ENCODE measurements at places on chromosomes 16 and 17.

DNA sequence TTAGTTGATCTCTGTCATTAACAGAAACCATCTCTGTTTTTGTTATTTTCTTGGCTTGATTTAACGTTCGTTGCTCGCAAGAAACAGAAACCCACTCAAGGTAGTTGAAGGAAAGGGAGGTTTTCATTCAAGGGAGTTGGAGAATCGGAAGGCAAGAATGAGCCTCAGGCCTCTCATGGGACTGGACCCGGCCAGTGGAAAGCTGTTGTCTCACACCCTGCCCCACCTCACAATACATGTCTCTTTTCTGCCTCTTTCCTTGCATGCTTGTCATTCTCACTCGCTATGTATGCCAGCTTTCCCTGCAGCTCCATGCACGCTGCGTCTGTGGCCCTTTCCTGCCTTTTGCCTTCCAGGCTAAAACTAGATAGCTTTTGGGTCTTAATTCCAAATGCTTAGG lies 18.3 kb downstream of the DCAF7 start:
- no peak for DNase-seq

DNA sequence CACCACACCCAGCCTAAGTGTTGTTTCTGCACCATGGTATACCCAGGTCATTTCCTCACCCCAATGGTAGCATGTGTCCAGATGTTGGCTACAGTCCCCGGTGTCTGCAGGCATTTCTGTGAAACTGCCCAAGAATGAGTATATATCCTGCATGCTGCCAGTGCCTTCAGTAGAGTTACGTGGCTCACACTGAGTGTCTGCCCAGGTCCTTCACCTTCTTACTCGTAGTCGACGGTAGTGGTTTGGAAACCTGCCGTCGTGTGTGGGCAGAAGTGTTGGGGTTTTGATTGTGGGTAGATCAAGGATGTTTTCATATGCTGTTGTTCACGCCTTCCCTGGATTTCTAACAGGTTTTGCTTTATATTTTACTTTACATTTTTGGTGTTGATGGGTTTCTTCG lies 16.8 kb downstream of the TCF25 start:
- DNase-seq: no peak

GRCh38 chr16:23148513-23149266 lies 562 bp downstream of the USP31 start:
- DNase-seq: peak; percentile 16

- no peak for DNase-seq
Measured at GRCh38 chr16:74309789-74310781, 13.5 kb downstream of the PSMD7 start.

GRCh38 chr16:9115277-9115676 lies 23.8 kb downstream of the HAPSTR1 start:
- no peak for DNase-seq

- no peak for DNase-seq
Measured at GRCh38 chr16:65123396-65124211, 1.7 kb upstream of the CDH11 start.

DNA sequence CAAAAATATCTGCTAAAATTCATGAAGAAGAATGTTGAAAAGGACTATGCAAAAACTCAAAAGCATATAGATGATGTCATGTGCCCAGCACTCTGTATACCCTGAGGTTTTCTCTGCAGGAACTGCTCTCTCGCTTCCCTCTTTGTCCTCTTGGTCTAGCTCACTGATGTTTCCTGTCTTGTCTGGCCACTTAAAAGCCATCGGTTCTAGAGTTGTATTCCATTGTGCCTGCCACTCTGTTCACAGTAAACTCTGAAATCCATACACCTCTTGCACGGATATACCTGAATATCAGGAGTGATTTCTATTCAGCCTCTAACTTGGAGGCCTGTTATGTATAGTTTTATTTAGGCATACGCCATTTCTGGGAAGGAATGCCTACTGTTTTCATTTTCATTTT lies 101.0 kb upstream of the CNTNAP4 start:
- no peak for DNase-seq

DNA sequence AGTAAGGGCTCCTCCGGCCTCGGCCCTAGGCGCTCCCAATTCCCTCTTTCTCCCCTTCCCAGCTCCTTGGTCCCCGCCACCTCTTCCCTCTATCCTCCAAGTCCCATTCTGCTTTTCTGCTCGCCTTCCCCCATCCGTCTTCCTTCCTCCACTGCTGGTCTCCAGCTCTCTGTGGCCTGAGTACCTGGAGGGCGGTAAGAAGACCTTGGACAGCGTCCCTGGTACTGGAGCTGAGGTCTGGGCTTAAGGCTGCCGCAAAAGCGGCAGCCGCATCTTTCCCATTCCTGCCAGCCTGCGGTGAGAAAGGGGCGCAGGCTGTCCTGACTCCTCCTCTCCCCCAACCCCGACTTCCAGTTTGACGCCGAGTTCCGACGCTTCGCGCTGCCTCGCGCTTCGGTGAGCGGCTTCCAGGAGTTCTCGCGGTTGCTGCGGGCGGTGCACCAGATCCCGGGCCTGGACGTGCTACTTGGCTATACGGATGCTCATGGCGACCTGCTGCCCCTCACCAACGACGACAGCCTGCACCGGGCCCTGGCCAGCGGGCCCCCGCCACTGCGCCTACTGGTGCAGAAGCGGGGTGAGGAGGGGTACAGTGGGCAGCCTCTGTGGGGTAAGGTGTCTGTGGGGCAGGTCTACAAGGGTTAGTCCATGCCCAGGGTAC lies 471 bp downstream of the PARD6A start:
- DNase-seq: no peak

GRCh38 chr17:3946711-3947235 lies 17.5 kb downstream of the ATP2A3 start:
- no peak for DNase-seq

DNA sequence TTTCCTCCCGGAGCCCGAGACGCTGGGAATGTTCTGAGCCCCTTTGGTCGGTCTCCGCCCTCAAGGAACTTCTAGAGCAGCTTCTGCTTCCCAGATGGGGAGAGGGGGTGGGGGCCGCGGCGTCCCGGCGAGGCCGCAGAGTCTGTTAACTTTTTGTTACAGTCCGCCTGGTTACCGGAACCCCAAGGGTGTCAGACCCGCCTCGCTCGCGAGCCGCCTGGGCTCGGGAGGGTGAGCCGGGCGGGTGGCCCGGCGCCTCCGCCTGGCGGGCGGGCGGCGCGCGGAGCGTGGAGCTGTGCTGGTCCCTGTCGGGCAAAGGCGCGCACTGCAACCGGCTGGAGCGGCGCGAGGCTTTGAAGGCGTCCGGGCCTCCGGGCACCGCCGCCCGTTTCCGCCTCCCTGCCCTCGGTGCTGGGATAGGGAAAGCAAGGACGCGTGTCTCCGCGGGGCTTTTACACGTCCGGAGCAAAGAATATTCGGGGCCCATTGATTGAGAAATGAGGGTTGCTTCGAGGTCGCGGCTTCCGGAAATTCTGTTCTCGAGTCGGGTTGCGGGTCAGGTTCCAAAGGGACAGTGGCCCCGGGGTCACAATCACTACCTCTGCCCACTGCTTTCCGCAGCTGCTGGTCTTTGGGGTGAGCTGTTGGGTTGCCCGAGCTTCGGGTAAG lies 1.7 kb downstream of the HS3ST3B1 start:
- peak; percentile 66 for DNase-seq

GRCh38 chr17:27495460-27495859 lies 39.2 kb downstream of the KSR1 start:
- DNase-seq: no peak

DNA sequence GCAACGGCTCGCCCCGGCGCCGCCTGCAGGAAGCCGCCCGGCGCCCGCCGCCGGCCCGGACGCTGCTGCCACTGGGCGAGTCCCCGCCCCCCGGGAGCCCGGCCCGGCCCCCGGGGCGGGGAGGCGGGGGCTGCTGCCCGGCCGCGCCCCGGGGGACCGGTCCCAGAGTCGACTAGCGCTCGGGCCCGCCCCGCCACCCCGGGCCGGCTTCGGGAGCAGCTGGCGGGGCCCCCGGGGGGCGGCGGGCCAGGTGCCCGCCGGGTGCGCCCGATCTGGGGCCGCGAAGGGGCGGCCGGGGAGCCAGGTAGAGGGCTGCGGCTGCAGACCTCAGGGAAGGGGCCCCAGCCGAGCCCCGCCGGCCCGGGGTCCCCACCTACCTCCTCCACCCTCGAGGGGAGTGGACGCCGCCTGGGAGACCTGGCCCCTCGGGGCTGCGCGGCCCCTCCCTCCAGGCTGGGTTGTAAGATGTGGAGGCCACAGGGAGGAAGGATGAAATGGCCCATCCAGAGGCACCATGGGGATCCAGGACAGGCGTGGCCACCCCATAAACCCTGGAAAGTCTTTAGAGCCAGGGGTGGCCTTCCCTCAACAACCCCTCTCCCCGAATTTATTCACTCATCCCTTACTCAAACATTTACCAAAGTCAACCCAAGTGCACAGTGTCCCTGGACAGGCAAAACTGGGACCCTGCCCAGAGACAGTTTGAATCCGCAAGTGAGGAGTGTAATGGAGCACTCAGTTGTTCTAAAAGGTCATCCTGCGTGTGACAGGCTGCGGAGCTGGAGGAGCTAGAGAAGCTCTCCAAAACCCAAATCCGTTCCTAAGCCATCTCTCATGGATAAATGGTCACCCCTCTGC lies at the start of gene CDYL2:
TSS of gene CDYL2 (minus strand) at position 73 of the 858 bp plus-strand sequence. CDS start 425 bp downstream, outside the sequence.
- no peak for DNase-seq

DNA sequence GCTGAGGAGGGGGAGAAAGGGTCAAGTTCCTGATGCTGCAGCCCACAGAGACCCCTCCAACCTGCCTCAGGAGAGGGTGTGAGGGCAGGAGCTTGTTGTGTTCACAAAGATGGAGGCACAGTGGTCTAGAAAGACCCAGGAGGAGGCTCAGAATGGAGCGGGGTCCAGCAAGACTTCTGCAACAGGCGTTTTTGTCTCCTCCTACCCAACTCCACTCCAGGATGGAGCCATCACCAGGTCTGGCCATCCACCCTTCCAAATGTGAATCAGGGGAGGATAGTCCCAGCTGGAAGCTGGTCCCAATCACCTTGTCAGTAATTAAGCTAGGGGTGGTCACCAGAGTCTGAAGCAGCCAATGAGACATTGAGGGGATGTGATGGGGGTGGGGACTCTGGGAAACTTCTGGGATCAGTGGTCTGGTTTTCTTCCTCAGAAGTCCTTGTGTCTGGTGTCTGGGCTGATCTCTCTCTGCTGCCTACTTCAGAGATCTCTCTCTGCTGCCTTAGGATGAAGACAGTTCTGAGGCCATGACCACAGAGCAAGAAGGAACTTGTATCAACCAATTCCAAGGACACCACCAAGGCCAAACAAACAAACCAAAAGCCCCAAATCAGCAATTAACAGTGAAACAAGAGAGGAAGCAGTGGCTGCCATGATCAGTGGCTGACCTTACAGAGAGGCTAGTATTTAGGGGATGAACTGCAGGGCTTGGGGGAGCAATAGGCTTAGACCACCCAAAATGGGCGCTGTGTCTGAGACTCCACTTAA lies 14.5 kb downstream of the CD300LB start:
- DNase-seq: no peak

- DNase-seq: no peak
Measured at GRCh38 chr17:38867179-38867967, 2.5 kb upstream of the LASP1 start.

DNA sequence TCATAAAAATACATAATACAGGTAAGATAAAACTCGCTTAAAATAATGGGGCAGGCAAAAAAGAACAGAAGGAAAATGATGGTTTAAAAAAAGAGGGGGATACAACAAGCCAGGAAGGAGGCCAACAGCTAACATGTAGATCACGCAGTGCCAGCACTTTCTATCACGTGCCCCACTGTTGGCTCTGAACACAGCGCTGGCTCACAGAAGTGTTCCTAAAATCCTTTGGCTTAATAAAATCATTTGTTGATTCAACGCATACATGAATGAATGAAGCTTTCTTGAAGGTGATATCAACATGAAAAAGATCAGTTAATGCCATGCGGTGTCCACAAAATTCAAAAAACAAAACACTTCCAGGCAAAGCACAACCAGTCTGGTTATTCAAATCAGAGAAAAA lies 8.5 kb downstream of the ITGAE start:
- no peak for DNase-seq

GRCh38 chr17:81167194-81167524 lies 1.1 kb upstream of the AATK start:
- DNase-seq: no peak

GRCh38 chr17:38456031-38456815 lies 28.0 kb downstream of the ARHGAP23 start:
- no peak for DNase-seq

- DNase-seq: no peak
Measured at GRCh38 chr17:9937241-9937761, 32.2 kb upstream of the RCVRN start.

- no peak for DNase-seq
Measured at GRCh38 chr17:81980707-81981343, 3.4 kb downstream of the ASPSCR1 start.

- no peak for DNase-seq
Measured at GRCh38 chr17:78960928-78961327, 18.8 kb downstream of the LGALS3BP start.

DNA sequence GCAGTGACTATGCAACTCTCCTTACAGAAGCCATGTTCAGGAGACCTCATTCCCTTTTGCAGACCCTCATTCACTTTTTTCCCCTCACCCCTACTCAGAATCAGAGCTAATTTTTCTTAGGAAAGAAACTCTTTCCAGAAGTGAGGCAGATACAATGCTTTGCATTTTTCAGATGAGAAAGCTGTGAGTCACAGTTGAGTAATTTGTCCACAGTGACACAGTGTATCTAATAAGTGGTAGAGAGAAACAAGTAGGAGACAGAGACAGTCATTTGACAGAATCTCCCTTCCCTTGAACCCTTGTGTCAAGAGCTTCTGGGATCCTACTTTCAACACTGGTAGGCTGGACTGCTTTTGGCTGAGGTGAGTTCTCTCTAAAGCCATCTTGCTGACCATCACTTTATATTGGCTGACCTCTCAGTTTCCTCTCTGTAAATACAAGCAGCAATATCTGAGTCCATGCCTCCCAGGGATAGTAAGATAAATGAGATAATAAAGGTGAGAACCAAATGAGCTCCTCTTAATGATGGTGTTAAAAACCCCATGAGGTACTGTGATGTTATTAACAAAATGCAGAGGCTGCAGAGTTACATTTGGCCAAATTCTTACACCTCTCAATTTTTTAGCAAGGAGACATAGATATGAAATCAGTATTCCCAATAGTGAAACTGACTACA lies 130.8 kb downstream of the CA10 start:
- no peak for DNase-seq

DNA sequence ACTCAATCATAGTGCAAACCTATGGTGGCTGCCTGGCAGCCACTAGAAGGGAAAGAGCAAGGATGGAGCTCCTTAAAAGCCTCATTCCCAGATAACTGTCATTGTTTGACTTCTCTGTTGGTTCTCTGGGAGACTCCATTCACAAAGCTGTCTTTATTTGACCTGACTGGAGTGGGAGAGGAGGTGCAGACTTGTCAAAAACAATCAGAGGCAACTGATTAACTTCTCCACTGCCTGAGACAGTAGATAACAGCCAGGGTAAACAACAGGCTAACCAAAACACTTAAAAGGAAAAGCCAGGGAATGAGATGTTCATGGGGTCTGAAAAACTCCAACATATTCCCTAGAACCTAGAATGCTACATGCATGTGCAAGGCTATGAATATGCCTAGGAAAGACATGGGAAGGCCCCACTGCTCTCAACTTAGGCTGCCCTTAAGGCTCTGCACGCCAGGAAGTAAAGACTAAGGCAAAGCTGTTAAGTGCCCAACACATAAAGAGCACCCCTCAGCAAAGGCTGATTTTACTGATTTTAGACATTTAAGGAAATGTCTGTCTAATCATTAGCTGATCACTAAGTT lies 82.0 kb downstream of the TTC19 start:
- DNase-seq: no peak
